Ovary (tissue), 10 donors: ENCODE measurements at places on chromosomes 11 and 22. TPM values are rescaled to one million over a fixed set of nuclear protein-coding genes. Genes with fewer than 3 reads are reported as not detected.

The EMID1 gene
- total RNA-seq: 9.8 TPM

The PTPN5 gene
- total RNA-seq: 0.60 TPM

The ACRV1 gene
- total RNA-seq: not detected

The MIAT gene
- 0.56 TPM for total RNA-seq

The THY1 gene
- total RNA-seq: 2.0 TPM

The SLC25A22 gene
- 23.3 TPM for total RNA-seq

The OR8D1 gene
- total RNA-seq: not detected

The OR4D5 gene
- total RNA-seq: not detected

The CCDC179 gene
- not detected for total RNA-seq

The GLYAT gene
- not detected for total RNA-seq

The DEFB131B gene
- not detected for total RNA-seq

- no peak overlapping the region for H3K4me3 ChIP-seq
- DNase-seq: no peak
- H3K27me3 ChIP-seq: no peaks in the 10 kb centered on the region
- H3K36me3 ChIP-seq: no peaks in the 10 kb centered on the region
- H3K4me1 ChIP-seq: no peaks in the 10 kb centered on the region
Measured at GRCh38 chr11:7642747-7643146, 30.6 kb downstream of the CYB5R2 start.

DNA sequence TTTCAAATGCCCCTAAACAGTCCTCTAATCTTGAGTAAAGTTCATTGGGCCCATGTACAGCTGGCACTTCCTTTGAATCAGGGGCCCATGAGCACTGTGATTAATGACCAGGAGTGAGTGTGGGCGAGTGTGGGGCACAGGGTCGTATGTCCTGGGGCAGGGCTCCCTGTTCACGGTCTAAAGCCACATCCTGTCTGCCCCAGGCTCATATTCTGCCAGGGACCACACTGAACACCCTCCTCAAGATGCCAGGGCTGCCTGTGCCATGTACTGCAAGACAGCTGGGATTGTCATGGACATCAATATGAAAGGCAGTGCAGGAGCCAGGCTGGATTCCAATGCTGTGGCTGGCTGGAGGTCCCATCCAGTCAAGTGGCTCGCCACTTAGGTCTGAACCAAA is 130.5 kb downstream of the KIRREL3 start:
- H3K27ac ChIP-seq: no peak overlapping the region
- H3K27me3 ChIP-seq: no peaks in the 10 kb centered on the region
- no peaks in the 10 kb centered on the region for H3K4me1 ChIP-seq
- no peak for DNase-seq

DNA sequence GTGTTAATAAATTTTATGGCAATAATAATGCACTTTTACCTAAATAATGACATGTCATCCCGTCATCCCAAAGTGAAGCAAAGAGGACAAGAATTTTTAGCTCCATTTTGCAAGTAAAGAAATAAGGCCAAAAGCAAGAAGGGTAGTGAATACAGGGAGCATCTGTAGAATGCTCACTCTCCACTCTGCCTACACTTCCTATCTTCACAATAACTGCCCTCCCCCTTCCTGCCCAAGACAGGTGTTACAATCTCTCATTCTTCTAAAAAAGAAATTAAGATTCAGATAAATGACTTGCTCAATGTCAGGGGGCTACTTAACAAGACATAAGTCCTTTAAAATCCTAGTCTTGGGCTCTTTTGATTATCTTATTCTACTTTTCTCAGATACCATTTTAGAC is 8.9 kb downstream of the RDX start:
- peaks cover 21% of the 10 kb centered on the region for H3K4me1 ChIP-seq
- no peak for DNase-seq
- no peak overlapping the region for H3K27ac ChIP-seq
- no peak overlapping the region for H3K4me3 ChIP-seq

GRCh38 chr11:57249384-57250319 is 12.6 kb upstream of the APLNR start:
- H3K27ac ChIP-seq: no peak overlapping the region
- H3K4me1 ChIP-seq: peaks cover 1% of the 10 kb centered on the region
- H3K27me3 ChIP-seq: no peaks in the 10 kb centered on the region

DNA sequence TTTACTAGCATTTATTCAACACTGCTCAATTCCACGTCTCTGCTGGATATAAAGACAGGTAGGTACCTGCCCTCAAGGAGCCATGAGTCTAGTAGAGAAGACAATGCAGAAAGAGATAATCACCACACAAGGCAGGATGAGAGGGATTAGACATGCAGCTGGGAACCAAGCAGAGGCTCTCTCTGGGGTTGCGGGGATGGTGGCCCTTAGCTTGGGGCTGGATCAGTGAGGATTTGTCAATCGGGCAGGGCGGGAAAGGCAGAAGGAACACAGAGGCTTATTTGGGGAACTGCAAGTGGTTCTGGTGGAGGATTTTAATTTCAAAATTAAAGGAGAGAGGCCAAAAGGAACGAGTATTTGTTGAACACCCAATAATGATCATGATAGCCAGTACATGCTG is 8.5 kb upstream of the DMC1 start:
- H3K4me1 ChIP-seq: no peaks in the 10 kb centered on the region
- no peak overlapping the region for H3K4me3 ChIP-seq
- DNase-seq: no peak
- H3K36me3 ChIP-seq: no peaks in the 10 kb centered on the region
- no peak overlapping the region for H3K27ac ChIP-seq

GRCh38 chr22:38741166-38741565 is 14.6 kb downstream of the SUN2 start:
- H3K27me3 ChIP-seq: no peaks in the 10 kb centered on the region
- no peak overlapping the region for H3K4me3 ChIP-seq
- H3K4me1 ChIP-seq: peaks cover 3% of the 10 kb centered on the region
- DNase-seq: no peak
- H3K36me3 ChIP-seq: no peaks in the 10 kb centered on the region

DNA sequence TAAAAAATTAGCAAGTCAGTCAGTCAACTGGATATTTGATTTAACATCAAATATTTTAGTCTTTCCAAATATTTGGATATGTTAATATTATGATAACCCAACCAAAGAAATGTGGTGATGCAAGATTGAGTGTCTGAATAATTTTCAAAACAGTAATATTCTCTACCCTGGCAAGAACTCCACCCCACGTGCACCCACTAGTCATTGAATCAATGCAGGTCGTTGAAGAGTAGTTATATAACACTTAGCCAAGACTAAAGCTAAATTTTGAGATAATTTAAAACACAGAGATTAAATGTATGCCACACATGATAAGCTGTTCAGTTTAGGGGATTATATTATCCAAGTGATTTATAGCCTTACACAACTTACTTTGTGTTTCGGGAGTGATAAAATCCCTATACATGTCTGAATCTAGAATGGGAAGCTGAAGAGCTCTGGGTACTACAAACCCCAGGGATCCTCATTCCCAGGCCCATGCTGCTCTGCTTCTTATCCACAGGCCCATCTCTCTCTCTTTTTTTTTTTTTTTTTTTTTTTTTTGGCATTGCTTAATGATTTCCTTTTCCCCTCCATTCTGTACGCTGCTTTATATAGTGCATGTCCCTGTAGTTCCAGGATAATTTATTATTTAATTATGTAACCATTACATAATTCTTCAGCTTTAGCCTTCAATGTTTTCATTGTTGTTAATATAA is 392.9 kb downstream of the NTM start:
- DNase-seq: no peak
- H3K27me3 ChIP-seq: no peaks in the 10 kb centered on the region
- no peak overlapping the region for H3K4me3 ChIP-seq
- no peak overlapping the region for H3K27ac ChIP-seq
- H3K36me3 ChIP-seq: no peaks in the 10 kb centered on the region
- H3K4me1 ChIP-seq: no peaks in the 10 kb centered on the region

DNA sequence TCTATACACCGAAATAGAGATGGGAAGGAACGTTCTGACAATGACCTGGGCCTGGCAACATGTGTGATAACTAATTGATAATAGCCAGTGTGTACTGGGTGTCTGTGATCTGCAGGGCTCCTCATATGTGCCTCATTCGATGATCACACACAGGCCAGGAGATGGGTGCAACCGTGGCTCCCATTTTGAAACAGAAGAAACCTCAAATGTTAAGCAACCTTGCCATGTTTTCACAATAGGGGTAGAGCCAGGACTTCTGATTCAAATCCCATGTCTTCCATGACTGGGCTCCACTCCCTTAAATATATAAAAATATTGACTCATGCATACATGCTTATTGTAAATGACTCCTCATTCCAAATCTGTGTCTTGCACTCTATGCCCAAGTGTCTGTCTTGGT is 11.1 kb downstream of the APOL3 start:
- H3K4me1 ChIP-seq: peaks cover 1% of the 10 kb centered on the region
- H3K27ac ChIP-seq: no peak overlapping the region
- no peaks in the 10 kb centered on the region for H3K27me3 ChIP-seq

GRCh38 chr22:50473855-50474671 is 772 bp downstream of the SBF1 start:
- no peaks in the 10 kb centered on the region for H3K27me3 ChIP-seq
- peak overlapping the region; percentile 24 for H3K27ac ChIP-seq
- DNase-seq: peak; percentile 57
- H3K4me3 ChIP-seq: peak overlapping the region; percentile 92
- H3K36me3 ChIP-seq: no peaks in the 10 kb centered on the region

- H3K4me1 ChIP-seq: no peaks in the 10 kb centered on the region
- H3K27ac ChIP-seq: no peak overlapping the region
Measured at GRCh38 chr11:20596205-20597153, 2.9 kb upstream of the SLC6A5 start.

- no peak overlapping the region for H3K4me3 ChIP-seq
- no peaks in the 10 kb centered on the region for H3K36me3 ChIP-seq
- no peak overlapping the region for H3K27ac ChIP-seq
- H3K4me1 ChIP-seq: no peaks in the 10 kb centered on the region
- no peaks in the 10 kb centered on the region for H3K27me3 ChIP-seq
- no peak for DNase-seq
Measured at GRCh38 chr11:83374311-83374710, 88.1 kb upstream of the CCDC90B start.

GRCh38 chr22:29306835-29307595 is 565 bp downstream of the GAS2L1 start:
- H3K36me3 ChIP-seq: no peaks in the 10 kb centered on the region
- H3K4me3 ChIP-seq: peak overlapping the region; percentile 80
- peaks cover 21% of the 10 kb centered on the region for H3K4me1 ChIP-seq
- peak overlapping the region; percentile 46 for H3K27ac ChIP-seq
- no peaks in the 10 kb centered on the region for H3K27me3 ChIP-seq

DNA sequence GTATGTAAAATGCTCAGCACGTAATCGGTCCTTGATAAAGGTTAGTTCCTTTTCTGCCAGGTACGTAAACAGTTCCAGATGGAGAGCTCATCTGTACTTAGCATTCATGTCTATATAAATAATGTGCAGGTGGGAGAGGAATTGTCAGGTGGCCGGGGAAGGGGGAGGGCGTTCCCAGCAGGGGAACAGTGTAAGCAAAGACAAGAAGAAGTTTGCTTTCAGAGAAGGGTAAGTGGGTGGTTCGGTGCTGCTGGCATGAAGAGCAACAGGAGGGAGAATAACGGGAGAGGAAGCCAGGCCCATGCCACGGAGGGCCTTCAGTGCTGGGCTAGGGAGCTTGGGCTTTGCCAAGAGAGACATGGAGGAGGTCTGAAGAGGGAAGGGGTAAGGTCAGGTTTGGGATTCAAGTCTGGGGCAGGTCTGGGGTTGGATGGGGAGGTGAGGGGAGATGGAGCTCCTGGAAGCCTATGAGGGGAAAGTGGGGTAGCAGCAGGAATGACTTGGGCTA is 11.4 kb upstream of the WNT11 start:
- H3K4me1 ChIP-seq: no peaks in the 10 kb centered on the region
- no peak overlapping the region for H3K4me3 ChIP-seq
- no peak for DNase-seq
- no peaks in the 10 kb centered on the region for H3K27me3 ChIP-seq
- no peak overlapping the region for H3K27ac ChIP-seq

GRCh38 chr11:65468874-65469333 is 29.9 kb upstream of the MALAT1 start:
- peak; percentile 58 for DNase-seq
- peaks cover 6% of the 10 kb centered on the region for H3K4me1 ChIP-seq
- H3K4me3 ChIP-seq: no peak overlapping the region
- H3K27ac ChIP-seq: no peak overlapping the region
- H3K36me3 ChIP-seq: no peaks in the 10 kb centered on the region

GRCh38 chr22:46055911-46056545 is 79.1 kb upstream of the WNT7B start:
- H3K27ac ChIP-seq: peak overlapping the region; percentile 95
- H3K4me3 ChIP-seq: peak overlapping the region; percentile 87
- peaks cover 34% of the 10 kb centered on the region for H3K4me1 ChIP-seq
- peak; percentile 53 for DNase-seq
- H3K36me3 ChIP-seq: no peaks in the 10 kb centered on the region
